ENCODE measurements at places on chromosomes 3 and 15.

DNA sequence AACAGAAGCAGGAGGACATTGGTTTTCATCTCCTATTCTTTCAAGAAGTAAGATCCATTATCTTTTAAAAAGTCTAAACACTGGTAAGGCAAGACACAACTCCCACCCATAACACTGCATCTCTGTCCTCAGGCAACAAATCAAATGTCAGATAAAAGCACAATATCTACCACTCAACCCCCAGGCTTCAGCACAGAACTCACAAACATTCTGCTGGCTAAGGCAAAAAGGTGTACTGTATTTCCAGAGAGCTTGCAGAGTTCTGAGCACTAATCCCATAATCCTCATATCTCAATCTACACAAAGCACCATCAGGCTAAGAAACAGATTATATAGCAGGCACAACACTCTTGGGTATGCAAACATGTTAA is 20.9 kb downstream of the RAF1 start:
- DNase-seq, result no peak

- no peak for DNase-seq
These were observed 166.2 kb upstream of the TBC1D5 start for GRCh38 chr3:17908399-17909191.

DNA sequence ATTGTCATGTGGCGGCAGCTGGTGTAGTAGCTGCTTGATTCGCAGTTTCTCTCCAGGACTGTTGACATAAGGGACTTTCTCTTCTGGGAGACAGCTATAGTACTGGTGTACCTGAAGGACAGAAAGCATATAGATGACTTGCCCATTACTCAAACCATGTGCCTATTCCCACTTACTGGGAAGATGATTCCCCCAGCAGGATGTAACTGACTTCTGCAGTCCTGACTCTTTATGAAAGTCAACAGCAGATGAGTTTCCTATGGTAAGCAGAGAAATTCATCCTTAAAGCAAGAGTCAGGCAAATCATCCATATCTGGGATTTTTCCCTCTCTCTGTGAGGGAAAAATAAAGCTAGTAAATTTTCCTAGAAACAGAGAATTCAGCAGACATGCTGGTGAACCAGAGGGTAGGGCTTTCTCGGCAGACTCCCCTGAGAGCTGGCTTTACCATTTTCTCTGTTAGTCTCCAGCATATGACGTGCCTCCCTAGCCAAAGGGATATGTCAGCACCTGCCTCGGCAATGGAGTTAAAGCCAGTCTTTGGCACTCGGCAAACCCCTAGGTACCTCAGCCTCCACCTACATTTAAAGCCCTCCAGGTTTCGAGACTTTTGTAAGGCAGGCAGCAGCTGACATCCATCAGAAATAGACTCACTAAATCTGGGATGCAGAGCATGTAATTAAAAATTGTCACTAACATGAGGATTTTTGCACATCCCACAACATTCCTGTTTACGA is 62.1 kb downstream of the PRICKLE2 start:
- no peak for DNase-seq

DNA sequence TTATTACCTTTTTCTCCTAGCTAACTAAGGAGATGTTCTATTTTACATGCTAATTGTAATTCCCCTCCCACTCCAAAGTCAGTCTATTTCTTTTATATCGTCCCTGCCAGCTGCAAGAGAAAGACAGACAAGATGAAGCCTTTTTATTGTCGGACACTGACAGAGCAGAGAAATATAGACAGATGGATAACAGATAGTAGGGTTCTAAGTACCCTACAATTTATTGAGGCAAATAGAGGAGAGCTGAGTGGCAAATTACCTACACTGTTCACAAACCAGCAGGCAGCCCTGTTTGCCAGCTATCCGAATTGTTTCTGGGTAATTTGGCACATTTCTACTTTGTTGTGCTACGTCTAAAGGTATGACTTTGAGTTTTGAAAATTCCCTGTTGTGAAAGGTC is 392.3 kb upstream of the ZNF717 start:
- DNase-seq, result no peak

DNA sequence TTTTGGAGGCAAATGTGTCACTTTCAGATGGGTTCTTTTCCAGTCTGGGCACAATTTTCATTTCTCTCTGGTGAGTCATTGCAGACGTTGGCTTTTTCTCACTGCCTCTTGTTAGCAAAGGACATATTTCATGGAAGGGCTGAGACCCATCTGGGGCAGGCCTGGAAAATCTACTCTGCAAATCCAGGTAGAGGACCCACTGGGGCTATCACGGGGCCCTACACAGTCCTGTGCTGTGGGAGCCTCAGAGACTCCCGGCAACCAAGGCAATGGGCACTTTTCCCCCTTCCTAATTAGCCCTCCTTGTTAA is 58.0 kb downstream of the HRH1 start:
- no peak for DNase-seq

DNA sequence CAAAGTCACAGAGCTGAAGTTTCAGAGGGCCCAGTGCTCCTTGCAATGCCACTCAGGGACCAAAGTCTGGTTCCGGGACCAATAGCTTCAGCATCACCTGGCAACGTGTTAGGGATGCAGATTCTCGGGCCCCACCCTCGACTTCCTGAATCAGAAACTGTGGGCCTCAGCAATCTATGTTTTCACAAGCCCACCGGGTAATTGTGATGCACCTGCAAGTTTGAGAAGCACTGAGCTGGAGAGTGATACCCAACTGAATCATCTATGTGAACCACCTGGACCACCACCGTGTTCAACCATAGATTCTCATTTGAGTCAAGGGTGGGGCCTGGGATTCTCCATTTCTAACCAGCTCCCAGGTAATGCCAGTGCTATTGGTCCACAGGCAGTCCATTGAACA is 55.7 kb downstream of the CORO2B start:
- no peak for DNase-seq

DNA sequence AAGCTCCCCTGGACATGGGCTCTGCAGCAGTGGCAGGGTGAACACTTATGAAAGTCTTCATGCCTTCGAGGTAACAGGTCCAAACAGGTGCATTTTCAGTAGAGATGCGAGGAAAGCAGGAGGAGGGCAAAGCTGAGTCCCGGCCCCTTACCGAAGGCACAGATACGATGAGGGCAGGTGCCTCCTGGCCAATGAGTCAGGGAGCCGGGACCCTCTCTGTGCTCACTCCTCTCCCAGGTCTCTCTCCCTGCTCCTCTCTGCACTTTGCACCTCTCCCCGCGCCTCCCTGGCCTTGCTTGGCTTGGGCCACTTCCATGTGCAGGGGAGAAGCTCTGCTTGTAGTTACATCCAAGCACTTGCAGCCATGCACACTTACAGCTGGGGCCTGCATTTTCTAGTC is 187.1 kb downstream of the ATP10A start:
- DNase-seq, result no peak

GRCh38 chr15:67508407-67508806 is 12.5 kb upstream of the C15orf61 start:
- no peak for DNase-seq

DNA sequence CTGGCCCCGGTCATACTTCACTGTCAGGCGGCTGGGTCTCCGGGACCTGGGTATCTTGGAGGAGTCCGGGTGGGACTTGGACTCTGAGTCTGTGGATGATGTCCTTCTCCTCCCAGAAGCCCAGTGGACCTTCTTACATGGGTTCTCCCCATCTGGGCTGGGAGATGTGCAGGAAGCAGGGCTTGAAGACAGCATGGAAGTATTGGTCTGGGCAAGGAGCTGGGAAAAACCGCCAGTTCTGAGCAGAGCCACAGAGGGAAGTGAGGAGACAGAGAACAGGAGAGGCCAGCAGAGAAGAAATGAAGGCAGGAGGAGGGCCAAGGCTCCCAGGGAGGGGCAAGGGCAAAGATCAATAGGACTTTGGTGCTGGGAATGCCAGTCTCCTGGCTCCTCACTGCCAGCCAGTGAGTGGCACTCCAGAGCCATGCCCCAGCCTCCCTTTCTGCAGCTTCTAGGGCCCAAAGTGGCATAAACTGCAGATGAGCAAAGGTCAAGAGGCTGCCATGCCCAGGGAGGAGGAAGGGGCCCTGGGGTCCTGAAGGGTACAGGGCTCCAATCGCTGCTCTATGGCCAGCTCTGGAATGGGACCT is at the start of gene PPP1R14D:
Gene PPP1R14D, minus strand, starts transcription at position 262 of the 590 bp plus-strand sequence. Its CDS starts 67 bp downstream, at position 195.
- DNase-seq, result no peak

- DNase-seq, result no peak
These were observed 4.6 kb downstream of the RAB6B start for GRCh38 chr3:133890972-133891644.

DNA sequence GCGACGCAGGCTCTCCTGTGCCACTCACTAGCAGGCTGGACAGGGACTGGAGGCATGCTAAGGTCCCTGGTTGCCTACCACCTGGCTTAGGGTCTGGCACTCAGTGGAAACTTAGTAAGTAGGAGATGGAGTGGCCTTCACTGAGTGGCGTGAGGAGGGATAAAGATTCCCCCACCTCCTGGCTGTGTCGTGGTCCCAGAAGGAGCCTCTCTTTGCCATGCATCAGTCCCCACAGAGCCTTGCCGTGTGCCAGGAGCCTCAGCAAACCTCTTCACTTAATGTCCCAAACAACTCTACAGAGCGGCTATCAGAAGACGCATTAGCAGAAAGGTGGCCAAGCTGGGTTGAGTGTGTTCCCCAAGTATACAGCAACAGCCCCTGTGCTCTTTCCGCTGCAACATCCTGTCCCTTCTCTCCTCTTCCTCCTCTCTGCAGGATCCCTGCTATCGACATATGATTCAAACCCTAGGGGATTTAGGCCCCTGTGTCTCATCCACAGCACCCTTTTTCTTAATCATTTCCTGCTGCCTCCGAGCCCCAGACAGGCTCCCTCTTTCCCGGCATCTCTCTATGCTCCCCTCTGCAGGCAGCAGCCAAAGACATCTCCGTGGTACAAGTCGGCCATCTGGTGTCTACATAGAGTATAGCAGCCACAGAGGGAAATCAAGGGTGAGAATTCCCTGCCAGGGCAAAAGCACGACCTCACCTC is 66.7 kb downstream of the SLC6A1 start:
- DNase-seq, result no peak

DNA sequence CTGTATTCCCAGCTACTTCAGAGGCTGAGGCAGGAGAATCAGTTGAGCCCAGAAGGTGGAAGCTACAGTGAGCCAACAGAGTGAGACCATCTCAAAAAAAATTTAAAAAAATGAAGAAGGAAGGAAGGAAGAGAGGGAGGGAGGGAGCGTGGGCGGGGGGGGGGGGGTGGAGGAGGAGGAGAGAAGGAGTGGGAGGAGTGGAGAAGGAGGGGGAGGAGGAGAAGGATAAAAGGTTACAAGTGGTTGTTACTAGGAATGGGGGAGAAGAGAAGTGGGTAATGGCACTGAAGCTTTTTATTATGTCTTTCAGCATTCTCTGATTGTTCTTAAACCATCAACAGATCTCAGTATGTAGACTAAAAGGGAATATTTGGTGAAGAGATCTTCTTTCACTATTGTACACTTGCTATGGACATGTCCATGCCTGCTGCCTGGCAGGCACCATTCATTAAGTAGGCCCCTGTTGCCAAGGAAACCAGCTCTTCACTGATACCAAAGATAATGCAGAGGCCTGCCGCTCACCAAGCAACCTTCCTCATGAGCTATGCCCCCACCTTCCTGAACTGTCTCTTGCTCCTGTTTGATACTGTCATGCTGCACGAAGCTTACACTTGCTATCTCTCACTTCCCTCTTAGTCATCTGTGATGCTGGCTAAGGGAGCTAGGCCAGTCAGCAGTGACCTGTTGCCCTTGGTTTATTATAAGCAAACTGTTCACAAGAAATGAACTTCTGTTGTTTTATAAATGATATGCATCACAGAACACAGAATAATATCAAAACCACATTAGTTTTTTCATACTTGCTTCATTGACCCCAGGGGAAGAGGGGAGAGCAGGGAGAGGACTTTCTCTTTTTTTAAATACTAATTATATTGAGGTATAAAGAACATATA is 23.1 kb downstream of the EPM2AIP1 start:
- peak; percentile 80 for DNase-seq

DNA sequence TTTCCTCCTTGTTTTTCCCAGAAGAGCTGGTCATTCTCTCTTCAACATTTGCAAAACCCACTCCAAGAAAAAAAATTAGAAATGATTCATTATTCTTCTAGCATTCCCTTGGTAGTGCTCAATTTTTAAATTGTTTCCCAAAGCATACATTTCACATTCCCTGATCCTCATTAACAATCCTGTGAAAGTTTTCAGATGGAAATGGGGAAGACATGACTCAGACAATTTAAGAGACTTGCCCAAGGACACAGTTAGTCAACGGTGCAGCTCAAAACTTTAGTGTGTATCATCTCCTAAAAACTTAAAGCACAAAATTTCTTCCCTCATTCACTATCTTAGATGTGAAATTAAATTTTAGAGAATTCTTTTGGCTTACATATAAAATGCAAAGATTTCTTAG is 17.1 kb upstream of the ABI3BP start:
- DNase-seq, result no peak

- no peak for DNase-seq
These were observed 188.9 kb upstream of the MEIS2 start for GRCh38 chr15:37289109-37289765.

- DNase-seq, result no peak
These were observed 13.2 kb downstream of the XXYLT1 start for GRCh38 chr3:195257454-195258448.

DNA sequence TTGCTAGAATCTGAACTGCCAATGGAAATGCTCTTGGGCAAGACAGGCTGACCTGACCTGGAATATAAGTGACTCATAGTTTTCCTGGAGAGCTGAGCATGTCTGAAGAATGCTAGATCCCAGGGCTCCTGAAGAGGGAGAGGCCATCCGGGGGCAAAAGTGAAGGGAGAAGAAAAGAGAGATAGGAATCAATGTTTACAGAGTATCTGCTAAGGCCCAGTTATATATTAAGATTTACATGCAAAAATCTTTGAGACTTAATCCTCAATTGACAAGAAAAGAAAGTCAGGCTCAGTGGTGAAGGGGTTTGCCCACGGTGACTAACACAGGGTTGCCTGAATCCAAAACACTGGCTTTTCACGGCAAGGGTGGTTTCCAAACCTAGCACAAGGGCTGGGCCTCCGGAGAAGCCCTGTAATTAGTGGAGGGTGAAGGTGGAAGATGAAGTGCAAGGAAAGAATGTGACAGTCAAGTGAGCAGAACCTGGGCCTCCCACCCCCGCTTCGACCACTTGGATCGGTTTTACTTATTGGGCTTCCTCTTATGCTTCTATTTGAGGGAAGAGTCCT is 91.7 kb upstream of the FGF12 start:
- DNase-seq, result peak; percentile 59

DNA sequence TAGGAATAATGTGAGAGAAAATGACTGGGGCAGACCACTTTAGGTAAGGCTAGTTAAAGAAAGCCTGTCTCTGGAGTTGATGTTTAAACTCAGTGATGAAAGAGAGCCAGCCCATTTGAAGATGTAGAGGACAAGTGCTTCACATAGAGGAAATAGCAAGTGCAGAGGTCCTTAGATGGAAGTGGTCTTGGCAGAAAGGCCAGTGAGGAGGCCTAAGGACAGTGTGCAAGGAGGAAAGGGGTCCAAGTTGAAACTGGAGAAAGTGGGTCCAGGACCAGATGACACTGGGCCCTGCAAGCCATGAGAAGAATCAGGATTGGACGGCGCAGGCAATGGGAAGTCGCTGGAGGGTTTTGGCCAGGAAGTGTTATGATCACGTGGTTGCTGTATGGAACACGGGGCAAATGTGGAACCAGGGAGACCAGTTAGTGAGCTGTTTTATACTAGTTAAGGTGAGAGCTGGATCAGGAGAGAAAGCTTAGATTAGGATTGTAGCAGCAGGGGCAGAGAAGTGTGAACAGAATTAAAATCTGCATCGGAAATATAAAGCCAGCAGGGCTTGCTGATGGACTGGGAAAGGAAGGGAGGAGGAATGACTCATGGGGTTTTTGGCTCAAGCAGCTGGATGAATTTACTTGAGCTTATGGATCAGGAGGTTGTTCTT is 48.0 kb upstream of the SCAANT1 start:
- no peak for DNase-seq
